Renal pelvis (tissue), 12 donors: ENCODE measurements at places on chromosomes 3 and 15.

DNA sequence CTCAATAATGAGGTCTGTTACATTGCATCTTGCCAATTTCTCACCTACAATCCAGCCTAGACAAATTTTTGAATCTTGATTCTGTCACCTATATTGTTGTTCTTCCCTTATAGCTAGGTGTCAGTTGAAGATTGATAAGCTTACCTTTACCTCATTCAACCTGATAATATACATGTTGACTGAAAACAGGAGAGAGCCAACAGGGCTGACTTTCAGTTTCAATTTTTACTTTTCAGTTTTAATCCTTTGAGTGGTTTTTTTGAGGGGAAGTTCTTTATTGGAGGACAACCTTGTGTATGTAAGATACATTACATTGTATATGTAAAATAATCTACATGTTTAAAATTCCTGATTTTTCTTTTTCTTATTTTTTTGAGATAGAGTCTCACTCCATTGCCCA, 5.8 kb downstream of the ATP13A5 start:
- DNase-seq = no peak

DNA sequence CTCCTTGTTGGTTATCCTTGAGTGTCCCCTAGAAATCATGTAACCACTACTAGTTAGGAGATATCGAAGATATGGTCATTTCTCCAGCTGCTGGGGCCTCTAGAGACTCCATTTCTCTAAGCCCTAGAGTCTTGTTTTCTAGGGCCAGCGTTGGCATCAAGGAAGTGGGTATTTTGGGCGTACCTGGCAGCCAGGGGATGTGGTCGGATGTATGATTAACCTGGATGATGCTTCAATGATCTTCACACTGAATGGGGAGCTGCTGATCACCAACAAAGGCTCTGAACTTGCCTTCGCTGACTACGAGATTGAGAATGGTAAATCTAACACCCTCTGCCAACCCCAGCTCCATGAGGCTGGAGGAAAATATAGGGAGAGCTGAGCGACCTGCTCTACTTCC, 325.5 kb downstream of the RYR3 start:
- no peak for DNase-seq

DNA sequence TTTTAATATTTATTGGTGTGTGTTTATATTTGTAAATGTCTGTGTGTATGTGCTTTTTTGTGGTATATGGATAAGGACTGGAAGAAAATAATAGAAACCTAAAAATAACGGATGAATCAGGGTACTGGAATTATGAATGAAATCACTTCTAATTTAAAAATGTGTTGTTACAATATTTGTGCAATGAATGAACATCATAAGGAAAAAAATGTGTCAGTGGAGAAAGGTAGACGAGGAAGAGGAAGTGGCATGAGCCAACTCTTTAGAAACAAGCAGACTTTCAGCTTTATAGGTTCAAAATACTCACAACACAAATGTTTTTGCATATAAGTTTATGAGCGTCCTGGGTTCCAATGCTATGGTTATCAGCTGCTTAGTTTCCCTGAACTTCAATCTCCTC, 59.4 kb downstream of the SOX2 start:
- no peak for DNase-seq

- DNase-seq = no peak
Observed at GRCh38 chr3:97235179-97235578, 420.8 kb downstream of the EPHA6 start.

- no peak for DNase-seq
Observed at GRCh38 chr3:112629425-112629824, 11.5 kb downstream of the CCDC80 start.

DNA sequence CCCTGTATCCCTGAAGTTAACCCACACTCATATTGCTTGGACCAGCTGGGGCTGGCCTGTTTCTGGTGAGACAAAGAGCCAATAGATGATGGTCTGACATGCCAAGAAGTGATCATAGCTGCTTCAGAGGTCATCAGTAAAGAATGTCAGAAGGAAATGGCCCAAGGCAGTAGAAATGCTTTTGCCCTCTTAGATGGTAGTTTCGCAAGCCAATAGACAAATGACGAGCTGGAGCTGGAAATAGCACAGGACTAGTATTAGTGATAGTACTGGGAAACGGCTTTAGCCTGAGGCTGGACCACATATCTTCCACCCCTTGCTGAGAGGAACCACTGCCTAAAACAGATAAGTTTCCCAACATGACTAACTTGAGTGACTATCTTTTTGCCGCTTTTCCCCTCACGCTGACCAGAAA, 176.1 kb upstream of the THBS1 start:
- no peak for DNase-seq

GRCh38 chr15:98126326-98127085, 166.0 kb downstream of the ARRDC4 start:
- no peak for DNase-seq

GRCh38 chr3:143165211-143165610, 45.6 kb downstream of the CHST2 start:
- DNase-seq = no peak

DNA sequence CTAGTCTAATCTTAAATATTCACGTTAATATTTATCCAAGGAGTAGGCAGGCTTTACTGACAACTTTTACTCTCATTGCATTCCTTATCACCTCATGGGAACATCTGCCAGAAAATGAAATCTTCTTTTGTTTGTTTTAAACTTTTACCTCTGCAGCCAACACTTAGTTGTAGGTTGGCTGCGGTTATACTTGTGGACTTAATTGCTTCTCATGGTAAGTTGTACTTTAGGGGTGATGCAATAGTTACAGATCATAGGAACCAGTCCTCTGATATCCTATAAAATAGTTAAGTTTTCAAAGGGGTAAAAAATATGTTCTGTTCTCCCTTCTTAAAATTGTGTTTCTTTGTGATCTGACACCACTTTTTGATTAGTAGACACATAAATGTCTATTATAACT, 321.9 kb downstream of the ZPLD1 start:
- no peak for DNase-seq

DNA sequence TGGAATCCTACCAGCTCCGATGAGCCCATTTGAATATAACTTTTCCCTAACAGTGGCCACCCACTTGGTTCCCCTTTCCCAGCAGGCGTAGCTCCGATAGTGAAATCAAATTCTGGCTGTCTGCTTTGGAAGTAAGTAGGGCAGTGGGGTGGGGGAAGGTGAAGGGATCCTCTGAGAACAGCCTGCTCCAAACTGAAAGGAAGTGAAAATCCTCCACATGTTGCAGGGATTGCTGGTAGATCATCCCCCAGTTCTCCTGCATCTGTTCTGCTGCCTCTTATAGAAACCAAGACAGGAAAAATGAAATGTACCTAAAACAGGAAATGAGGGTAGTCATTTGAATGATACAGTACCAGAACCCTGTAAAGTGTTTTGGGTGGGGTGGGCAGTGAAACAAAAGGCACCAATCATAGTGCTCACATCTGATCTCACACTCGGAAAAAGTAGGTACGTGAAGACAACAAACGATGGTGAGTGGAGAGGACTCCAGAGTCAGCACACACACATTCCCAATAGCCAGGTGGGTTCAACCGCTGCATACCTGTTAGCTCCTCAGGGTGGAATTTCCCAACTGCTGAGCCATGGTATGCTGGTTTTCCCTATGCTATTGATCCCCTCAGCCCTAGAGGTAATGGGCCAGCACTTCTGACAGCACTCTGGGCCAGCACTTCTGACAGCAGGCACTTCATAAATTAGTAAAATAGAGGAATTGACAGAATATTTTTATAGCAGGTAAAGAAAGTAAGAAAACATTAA, 304.9 kb upstream of the ADAMTS9 start:
- DNase-seq = no peak

- no peak for DNase-seq
Observed at GRCh38 chr3:36973139-36973538, 19.8 kb downstream of the EPM2AIP1 start.

DNA sequence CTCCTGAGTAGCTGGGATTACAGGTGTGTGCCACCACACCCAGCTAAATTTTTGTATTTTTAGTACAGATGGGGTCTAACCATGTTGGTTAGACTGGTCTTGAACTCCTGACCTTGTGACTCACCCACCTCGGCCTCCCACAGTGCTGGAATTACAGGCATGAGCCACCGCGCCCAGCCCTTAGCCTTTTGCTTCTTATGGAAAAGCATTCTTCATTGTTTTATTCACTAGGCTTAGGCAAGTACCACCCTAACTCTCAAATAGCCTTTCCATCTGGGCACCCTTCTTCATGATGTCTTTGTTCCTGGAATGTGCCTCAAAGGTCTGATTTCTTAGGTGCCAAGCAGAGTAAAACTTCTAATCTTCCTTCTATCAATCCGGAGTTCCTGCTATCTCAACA, 641.8 kb downstream of the FHIT start:
- DNase-seq = no peak

GRCh38 chr15:59329091-59329490, 43.6 kb downstream of the MYO1E start:
- no peak for DNase-seq

- DNase-seq = no peak
Observed at GRCh38 chr3:21694506-21694905, 56.5 kb downstream of the ZNF385D start.

- peak; percentile 5 for DNase-seq
Observed at GRCh38 chr3:154095832-154096421, 25.3 kb upstream of the ARHGEF26 start.

DNA sequence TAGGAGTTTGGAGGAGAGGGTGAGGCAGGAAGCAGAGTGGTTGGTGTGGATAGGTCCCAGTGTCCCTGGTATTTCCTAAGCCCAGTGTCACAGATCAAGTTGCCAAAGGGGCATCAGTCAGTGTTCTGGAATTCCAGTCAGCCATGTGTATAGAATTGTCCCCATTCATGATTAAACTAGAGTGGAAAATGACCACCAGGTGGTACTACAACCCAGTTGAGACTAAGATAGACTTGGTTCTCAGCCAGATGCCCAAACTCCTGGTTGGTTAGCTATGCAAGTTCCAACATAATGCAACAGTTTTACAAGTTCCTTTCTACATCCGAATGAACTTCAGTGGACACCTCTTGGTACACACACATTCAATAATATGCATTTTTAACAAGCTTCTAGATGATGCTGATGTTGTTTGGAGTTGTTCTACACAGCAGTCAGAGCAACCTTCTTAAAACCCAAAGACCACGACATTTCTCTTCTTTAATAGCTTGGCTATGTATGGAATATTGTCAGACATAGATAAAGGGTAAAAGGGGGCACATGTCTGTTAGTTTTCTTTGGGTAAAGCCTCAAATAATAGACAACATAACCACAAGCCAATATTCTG, 8.4 kb upstream of the ATR start:
- DNase-seq = peak; percentile 70

DNA sequence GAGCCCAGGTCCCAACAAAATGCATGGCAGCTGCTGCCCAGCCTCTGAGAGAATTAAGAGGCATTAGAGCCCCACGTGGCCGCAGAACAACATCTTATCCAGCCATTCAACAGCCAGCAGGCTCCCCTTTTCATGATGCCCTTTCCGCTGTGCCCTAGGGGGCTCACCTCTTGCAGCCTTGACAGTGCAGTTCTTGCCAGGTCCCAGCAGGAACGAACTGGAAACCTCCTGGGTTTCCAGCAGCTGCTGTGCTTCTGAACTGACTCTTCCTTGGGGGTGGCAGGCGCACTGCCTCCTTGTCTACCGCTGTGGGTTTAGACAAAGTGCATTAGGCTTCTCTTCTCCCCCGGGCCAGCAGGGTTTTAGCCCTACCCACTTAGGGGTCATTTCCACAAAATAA, 85.2 kb downstream of the FAM174B start:
- DNase-seq = no peak

DNA sequence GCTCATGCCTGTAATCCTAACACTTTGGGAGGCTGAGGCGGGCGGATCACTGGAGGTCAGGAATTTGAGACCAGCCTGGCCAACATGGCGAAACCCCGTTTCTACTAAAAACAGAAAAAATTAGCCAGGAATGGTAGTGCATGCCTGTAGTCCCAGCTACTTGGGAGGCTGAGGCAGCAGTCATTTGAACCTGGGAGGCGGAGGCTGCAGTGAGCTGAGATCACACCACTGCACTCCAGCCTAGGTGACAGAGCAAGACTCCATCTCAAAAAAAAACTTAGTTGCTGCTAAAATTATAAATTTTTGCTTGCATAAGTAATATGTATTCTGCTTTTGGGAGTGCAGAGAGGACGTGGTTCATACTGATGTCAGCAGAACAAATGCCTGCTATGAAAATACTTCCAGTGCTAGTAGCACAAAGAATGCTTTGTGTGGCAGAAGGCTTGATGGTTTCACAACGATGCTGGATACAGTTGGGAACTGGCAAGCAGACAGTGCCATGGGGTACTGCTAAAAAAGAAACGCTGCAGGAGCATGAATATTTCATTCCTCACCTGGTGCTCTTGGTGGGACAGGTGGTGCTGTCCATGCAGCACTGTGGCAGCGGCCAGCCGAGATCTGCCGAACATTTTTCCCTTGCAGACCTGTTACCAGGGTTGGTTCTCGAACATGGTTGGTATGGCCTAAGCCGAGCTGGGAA, 31.1 kb downstream of the FBXL22 start:
- no peak for DNase-seq

GRCh38 chr15:93413745-93414144, 324.7 kb upstream of the RGMA start:
- no peak for DNase-seq

DNA sequence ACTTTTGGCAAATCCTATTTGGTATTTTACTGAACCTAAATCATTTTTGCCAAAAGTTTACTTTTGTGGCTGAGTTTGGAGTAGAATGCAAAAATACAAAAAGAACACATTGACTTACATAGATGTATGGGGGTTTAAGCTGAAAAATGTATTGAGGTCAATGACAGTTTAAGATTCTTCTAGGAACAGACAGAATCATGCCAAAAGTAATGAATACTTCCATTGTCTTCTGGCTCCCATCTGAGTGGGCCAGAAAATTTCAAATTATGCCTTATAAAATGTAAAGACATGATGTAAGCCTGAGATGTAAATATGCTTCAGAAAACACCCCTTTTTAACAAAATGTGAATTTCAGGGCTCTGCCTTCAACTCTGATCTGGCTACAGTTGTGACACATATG, 375.1 kb upstream of the DPH6 start:
- no peak for DNase-seq

GRCh38 chr3:128247666-128248409, 94.6 kb downstream of the EEFSEC start:
- DNase-seq = no peak

DNA sequence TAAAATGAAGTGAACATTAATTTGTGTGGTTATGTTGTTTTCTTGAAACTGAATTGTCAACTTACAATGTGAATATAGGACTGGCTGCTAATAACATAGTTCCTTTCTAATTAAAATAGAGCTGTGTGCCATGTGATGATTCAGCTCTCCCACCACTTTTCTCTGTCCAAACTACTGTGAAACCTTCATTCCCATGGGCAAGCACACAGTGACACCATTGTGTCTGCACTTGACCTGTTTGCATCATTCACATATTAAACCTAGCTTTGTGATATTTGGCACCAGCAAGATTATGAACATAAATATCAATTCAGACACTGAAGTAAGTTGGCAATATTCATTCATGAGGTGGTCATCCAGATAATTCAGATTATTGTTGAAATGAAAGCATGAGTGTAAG, 78.8 kb upstream of the TCF12 start:
- no peak for DNase-seq

DNA sequence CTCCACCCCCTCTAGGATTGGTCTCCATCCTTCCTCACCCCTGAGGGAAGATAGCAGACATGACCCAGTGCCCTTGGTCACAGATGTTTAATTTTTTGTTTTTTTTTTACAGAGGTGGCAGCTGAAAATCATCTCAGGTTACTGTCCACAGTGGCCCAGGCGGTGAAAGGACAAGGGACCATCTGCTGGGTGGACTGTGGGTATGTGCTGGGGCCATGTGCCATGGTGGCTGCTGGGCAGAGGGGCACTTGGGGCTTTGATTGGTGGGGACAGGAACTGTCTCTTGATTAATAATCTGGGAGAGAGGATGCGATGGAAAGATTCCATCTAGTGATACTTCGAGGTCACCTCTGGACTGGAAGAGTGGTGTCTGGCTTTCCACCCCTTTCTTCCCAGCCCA, 25.4 kb downstream of the PDIA5 start:
- no peak for DNase-seq
